Pancreas (tissue), 10 donors: ENCODE measurements at places on chromosomes 6 and 20. TPM values are rescaled to one million over a fixed set of nuclear protein-coding genes. Genes with fewer than 3 reads are reported as not detected.

DNA sequence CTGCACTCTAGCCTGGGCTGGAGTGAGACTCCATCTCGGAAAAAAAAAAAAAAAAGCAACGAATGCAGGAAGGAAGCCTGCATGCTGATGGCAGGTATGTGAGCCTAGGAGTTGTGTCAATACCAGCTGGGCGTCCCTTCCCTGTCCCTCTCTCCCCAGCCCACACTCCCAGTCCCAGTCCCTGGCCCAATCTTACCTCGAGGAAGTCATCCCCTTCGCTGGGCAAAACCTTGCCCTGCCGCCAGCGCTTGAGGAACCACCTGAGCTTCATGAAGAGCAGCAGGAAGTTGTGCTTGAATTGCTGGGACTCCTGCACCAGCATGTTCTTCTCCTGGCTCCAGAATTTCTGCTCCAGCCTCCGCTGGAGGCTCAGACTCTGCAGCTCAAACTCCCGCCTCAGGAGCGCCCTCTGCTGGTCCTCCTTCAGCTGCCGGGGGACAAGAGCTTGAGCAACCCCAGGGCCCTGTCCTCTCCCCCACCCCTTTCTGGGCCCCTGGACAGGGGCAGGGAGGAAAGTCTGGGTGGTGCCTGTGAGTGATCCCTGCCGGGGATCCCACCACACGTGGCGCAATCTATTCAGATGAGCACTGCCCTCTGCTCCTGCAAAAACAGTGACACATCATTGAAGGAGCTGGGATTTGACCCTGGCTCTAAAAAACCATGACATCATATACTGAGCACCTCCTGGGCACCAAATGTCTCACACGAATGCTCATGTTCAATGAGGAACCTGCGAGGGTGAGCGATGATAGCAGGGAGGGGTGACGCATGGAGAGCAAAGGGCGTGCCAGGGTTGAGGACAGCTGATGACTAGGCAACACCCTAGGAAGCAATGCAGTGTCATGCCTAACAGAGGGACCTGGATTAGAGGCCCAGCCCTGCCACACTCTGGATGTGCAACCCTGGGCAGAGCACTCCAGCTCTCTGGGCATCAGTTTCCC lies 35.0 kb upstream of the DSN1 start:
- H3K27me3 ChIP-seq = no peaks in the 10 kb centered on the region
- peaks cover 6% of the 10 kb centered on the region for H3K36me3 ChIP-seq

GRCh38 chr20:38357653-38358207 lies 11.4 kb downstream of the LBP start:
- H3K4me3 ChIP-seq = no peak overlapping the region
- DNase-seq = no peak
- H3K36me3 ChIP-seq = no peaks in the 10 kb centered on the region
- no peaks in the 10 kb centered on the region for H3K27me3 ChIP-seq

Gene VPS16
- 19.2 TPM for total RNA-seq

GRCh38 chr20:45975686-45976085 lies 3.7 kb upstream of the ZNF335 start:
- H3K27ac ChIP-seq = no peak overlapping the region
- DNase-seq = no peak
- no peaks in the 10 kb centered on the region for H3K27me3 ChIP-seq
- H3K36me3 ChIP-seq = no peaks in the 10 kb centered on the region

DNA sequence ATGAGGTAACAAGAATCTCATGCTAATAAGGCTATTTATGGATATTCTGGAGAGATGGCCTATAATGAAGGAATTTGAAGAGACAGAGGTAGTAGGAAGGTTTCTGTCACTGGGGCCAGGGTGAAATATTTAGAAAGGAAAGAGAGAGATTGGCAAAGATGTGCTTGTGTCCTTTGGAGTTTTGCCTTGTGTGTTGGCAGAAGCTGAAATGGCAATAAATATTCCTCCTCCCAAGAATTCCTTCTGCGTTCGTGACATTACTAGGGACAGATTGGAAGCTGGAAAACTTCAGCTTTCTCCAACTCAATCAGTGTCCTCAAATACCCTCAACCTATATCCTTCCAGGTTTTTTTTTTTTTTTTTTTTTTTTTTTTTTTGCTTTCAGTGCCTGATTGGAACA lies 6.3 kb downstream of the SAMD5 start:
- no peaks in the 10 kb centered on the region for H3K36me3 ChIP-seq
- no peak overlapping the region for H3K27ac ChIP-seq

GRCh38 chr20:42531508-42531961 lies 658.2 kb downstream of the PTPRT start:
- H3K4me1 ChIP-seq = peaks cover 6% of the 10 kb centered on the region
- no peaks in the 10 kb centered on the region for H3K36me3 ChIP-seq
- no peak overlapping the region for H3K27ac ChIP-seq
- H3K27me3 ChIP-seq = no peaks in the 10 kb centered on the region

Gene VSX1
- total RNA-seq = 0.13 TPM

DNA sequence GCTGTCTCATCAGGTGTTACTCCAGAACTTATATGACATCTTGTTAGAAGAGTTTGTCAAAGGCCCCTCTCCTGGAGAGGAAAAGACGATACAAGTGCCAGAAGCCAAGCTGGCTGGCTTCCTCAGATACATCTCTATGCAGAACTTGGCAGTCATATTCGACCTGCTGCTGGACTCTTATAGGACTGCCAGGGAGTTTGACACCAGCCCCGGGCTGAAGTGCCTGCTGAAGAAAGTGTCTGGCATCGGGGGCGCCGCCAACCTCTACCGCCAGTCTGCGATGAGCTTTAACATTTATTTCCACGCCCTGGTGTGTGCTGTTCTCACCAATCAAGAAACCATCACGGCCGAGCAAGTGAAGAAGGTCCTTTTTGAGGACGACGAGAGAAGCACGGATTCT lies 43.7 kb upstream of the SMIM28 start:
- H3K27me3 ChIP-seq = no peaks in the 10 kb centered on the region
- H3K4me3 ChIP-seq = no peak overlapping the region
- DNase-seq = no peak
- H3K36me3 ChIP-seq = peaks cover 3% of the 10 kb centered on the region

DNA sequence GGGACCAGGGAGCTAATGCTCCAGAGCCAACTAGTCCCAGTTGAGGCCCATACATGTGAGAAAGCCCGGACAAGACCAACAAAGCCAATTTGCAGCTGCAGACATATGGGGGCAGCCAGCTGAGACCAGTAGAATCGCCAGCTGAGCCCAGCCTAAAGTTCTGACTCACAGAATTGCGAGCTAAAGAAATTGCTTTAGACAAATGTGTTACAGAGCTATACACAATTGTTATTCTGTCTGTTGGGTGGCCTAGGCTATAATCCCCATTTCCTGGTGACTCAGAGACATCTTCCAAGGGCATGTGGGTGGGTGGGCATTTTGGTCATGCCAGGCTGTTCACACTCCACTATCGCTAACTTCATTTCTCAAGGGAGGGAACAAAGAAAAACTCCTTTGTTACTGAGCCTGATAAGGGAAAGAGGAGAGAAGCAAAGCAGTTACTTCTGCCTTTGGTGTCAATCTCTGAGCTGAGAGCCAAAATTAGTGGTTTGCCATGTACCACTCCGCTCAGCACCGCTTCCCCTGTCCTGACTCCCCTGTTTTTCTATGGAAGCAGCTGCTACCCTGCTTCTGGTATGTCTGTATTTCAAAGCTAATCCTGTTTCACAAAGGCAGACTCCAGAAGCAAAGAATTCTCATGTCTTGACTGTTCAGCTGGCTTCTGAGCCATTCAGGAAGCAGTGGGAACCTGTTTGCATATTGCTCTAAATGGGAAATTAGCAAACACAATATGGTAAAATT lies 26.1 kb downstream of the SCP2D1 start:
- no peak for DNase-seq
- no peaks in the 10 kb centered on the region for H3K27me3 ChIP-seq
- peaks cover 6% of the 10 kb centered on the region for H3K4me1 ChIP-seq
- H3K36me3 ChIP-seq = no peaks in the 10 kb centered on the region
- no peak overlapping the region for H3K4me3 ChIP-seq

- no peaks in the 10 kb centered on the region for H3K4me1 ChIP-seq
- H3K27ac ChIP-seq = no peak overlapping the region
- no peak overlapping the region for H3K4me3 ChIP-seq
- H3K36me3 ChIP-seq = no peaks in the 10 kb centered on the region
- H3K27me3 ChIP-seq = no peaks in the 10 kb centered on the region
These were observed 182.6 kb upstream of the MOCS1 start for GRCh38 chr6:40116832-40117231.

DNA sequence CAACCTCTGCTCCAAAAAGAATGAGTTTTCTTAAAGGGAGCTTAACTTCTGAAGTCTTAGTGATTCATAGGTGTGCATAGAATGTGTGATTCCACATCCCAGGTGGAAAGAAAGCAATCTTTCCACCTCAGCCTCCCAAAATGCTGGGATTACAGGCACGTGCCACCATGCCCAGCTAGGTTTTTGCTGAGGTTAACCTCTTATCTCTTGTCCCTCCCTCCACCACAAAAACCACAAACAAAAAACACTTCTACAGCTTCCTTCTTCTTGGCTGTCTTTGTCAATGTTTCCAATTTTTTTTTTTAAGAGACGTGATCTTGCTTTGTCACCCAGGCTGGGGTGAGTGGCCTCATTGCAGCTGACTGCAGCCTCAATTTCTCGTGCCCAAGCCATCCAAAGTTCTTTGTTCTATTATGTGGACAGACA lies 8.1 kb upstream of the CSE1L start:
- H3K36me3 ChIP-seq = peaks cover 13% of the 10 kb centered on the region
- no peaks in the 10 kb centered on the region for H3K4me1 ChIP-seq
- DNase-seq = no peak
- H3K4me3 ChIP-seq = no peak overlapping the region
- no peaks in the 10 kb centered on the region for H3K27me3 ChIP-seq
